ENCODE measurements at places on chromosomes 13 and 19.

GRCh38 chr13:41065078-41065477 is 3.8 kb downstream of the WBP4 start:
- DNase-seq: no peak

- DNase-seq: no peak
These were observed 1.5 kb upstream of the BCAT2 start for GRCh38 chr19:48812094-48812929.

DNA sequence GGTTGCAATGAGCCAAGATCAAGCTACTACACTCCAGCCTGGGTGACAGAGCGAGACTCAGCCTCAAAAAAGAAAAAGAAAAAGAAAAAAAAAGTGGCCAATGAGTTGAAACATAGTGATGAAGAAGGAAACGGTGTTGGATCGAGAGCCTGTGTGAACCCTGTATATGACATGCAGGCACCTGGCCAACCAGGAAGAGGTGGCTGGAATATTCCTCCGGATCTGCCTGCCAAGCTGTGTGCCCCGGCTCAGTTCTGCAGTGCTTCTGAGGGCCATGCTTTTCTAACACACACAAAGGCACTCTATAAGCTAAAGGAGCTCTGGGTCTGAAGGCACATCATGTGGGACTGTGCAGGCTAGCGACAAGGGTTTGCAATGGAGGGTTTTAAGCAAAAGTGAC is 3.7 kb upstream of the ZNF444 start:
- no peak for DNase-seq

DNA sequence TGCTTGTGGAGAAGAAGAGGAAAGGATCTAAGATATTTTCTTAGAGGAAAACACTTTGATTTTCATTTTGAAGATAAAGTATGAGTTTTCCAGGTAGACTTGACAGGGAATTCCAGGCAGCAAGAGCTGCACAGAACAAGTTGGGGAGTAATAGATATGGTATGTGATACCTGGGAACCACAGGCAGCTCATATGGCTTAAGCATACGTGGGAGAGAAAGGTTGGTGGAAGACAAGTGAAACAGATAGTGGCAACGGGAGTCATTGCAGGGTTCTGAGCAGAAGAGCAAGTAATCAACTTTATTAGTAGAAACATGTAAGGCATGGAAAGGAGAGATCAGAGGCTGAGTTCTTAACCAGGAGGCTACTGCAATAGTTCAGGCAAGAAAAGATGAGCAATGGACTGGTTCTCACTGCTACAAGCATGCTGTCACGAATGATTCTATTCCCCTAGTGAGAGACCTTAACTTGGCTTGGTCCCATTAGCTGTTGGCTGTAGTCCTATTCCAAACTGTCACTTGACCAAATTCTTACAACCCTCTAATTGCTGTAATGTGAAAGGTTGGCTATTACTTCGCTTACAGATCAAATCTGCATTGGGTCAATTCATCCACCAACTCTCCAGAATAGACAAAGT is 217.9 kb downstream of the VWA8 start:
- no peak for DNase-seq

- no peak for DNase-seq
These were observed 10.1 kb downstream of the DPY19L3 start for GRCh38 chr19:32415669-32416068.

GRCh38 chr19:33954686-33955085 is 158.0 kb downstream of the KCTD15 start:
- DNase-seq: no peak

DNA sequence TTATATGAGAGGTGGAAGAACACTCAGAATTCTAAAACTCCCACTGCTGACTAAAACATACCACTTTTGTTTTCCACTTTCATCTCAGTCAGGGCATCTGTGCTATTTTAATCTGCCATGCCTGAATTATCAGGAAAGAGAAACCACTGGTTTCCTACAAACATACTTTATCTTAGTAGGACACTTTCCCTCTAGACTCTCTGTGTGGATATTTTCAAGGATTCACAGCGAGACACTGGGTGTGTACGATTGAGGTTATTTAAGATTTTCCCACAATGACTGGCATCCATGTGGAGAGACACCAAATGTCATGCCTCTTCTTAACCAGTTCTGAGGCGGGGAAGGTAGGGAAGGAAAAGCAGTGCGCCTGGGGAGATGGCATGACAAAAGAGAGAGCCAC is 212.2 kb downstream of the ENOX1 start:
- no peak for DNase-seq

- no peak for DNase-seq
These were observed 72.9 kb upstream of the IRS2 start for GRCh38 chr13:109859216-109859835.

DNA sequence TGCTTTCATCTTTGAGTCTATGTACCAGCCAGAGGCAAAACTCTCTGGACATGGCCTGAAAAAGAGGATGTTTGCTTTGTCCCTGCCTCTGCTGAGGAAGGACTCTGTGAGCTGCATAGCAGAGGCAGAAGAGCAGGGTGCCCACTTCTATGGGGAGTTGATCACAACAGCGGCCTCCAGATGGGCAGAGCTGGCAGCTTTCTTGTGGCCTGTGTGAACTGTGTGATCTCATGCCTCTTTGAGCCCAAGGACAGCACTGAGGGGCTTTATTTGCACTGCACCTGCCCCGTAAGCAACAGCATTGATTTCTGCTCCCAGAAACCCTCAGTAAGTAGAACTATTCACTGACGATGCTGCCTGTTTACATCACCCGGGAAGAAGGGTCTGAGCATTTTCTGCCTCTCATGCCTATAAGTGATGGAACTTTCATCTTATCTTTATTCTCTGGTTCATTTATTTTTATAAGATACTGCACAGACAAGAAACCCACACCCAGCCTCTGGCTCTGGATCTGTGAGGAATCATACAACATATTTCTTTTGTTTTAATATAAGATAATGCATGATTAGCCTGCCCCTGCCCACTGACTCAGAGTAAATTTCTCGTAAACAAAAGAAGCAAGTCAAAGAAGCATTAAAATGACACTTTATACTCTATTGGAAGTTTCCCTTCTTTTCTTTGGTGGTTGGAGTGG is 244.2 kb upstream of the SOX21 start:
- no peak for DNase-seq

- DNase-seq: peak; percentile 20
These were observed 53.5 kb upstream of the TSC22D1 start for GRCh38 chr13:44629465-44630183.

DNA sequence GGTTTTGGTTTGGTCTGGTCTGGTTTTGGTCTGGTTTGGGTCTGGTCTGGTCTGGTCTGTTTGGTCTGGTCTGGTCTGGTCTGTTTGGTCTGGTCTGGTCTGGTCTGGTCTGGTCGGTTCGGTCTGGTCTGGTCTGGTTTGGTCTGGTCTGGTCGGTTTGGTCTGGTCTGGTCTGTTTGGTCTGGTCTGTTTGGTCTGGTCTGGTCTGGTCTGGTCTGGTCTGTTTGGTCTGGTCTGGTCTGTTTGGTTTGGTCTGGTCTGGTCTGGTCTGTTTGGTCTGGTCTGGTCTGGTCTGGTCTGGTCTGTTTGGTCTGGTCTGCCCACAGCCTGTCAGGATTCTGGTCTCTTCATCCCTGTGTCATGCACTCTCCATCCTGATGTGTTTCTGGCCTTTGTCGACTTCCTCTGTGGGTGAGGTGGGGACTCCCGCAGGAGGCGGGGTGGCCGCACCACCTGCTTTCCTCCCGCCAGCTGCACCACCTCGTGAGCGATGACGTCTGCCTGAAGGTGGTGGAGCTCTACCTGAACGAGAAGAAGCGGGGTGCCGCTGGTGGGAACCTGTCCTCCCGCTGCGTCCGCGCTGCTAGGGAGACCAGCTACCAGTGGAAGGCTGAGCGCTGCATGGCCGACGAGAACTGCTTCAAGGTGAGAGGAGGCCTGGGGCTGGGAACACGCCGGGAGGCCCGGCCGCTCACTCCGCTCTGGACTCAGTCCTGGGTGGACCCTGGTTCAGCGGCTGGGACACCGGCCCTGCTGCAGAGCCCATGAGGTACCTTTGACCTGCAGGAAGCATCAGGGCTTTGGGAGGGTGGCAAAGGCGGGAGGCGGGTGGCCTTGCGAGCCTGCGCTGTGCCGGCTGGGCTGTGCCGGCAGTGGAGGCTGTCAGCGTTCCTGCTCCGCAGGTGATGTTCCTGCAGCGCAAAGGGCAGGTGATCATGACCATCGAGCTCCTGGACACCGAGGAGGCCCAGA is 12.9 kb upstream of the F2RL3 start:
- DNase-seq: no peak

DNA sequence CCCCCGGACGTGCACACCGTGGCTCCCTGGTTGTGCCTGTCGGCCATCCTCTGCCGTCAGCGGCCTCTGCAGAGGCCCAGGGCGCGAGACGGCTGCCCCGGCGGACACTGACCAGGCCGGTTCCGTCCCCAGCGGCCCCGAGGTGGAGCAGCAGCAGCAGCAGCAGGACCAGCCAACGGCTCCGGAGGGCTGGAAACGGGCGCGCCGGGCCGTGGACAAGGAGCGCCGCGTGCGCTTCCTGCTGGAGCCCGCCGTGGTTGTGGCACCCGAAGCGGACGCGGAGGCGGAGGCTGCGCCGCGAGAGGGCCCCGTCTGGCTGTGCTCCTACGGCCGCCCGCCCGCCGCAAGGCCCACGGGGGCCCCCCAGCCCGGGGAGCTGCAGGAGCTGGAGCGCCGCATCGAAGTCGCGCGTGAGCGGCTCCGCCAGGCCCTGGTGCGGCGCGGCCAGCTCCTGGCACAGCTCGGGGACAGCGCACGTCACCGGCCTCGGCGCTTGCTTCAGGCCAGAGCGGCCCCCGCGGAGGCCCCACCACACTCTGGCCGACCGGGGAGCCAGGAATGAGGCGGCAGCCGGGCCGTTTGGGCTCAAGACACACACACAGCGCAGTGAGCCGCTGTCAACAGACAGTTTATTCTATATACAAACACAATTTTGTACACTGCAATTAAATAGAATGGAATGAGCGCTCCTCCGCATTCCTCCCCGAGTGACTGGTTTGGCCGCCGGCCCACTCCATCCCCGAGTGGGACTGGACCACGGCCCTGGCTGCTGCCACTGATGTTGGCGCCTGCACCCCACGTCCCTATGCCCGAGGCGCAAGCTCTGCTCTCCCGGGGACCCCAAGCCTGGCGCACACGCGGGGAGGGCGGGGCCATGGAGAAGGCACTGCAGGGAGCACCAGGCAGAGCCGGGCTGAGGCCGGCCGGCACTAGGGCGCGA is 9.1 kb downstream of the GRIN3B start:
- DNase-seq: no peak

DNA sequence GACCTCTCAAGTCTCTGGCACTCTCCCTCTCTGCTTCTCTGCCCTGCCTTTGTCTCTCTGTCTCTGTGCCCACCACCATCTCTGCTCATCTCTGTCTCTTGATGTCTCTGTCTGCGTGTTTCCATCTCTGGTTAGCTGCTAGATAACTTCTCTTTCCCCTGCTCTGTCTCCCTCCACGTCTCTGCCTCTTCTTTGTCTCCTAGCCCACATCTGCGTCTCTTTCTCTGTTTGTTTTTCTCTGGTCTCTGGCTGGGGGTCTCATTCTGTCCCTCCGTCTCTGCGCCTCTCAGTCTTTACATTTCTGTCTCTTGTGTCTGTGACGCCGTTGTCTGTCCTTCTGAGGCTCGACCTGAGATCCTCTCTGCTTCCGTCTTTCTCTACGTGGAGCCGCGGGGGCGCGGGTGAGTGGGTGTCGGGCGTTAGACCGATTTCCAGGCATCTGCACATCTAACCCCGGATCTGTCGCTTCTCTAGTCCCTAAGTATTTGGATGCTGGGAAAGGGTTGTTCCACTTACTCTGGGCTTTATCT is 386 bp downstream of the GIPR start:
- no peak for DNase-seq

DNA sequence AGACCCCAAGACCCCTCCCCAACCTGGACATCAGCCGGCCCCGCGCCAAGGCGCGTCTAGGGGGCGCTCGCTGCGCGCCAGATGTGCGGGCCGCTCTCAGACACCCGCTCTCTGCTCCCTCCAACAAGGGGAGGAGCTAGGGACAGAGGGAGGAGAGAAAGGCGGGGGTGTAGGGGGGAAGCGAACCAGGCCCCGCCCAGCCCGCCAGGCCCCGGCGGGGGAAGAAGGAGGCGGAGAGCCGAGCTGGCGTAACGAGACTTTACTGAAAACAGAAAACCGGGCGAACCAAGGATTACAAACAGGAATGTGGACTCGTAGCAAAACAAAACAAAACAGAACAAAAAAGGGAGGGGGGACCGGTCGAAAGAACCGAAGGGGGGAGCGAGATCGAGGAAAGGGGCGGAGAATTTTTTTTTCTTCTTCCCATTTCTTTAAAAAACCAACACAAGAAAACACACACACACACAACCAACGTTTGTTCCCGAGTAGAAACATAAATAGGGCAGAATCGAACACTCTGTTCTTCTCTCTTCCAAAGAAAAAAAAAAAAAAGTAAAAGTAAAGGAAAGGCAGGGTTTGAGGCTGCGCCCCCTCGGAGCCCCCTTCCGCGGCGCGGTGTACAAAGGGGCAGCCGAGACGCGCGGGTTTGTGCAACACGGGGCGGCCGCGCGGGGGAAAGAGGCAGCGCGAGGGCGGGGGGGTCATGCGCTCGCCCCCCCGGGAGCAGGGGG is 1.7 kb downstream of the JUND start:
- DNase-seq: peak; percentile 71

DNA sequence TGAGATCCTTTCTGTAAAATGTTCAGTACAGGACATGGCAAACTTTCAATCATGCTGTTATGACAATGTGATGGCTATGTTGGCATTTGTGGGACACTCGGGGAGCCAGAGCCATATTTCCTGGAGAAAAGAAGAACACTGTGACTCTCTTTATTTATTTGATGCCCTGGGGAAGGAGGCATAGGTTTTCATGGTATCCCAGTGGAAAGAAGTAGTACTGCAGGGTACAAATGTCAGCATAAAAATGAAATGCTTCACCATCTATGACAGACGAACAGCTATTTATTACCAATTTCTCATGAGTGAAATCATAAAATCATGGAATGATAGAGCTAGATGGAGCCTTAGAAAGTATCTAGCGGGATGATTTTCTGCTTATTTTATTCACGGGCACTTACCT is 217.1 kb downstream of the COL4A1 start:
- DNase-seq: no peak

DNA sequence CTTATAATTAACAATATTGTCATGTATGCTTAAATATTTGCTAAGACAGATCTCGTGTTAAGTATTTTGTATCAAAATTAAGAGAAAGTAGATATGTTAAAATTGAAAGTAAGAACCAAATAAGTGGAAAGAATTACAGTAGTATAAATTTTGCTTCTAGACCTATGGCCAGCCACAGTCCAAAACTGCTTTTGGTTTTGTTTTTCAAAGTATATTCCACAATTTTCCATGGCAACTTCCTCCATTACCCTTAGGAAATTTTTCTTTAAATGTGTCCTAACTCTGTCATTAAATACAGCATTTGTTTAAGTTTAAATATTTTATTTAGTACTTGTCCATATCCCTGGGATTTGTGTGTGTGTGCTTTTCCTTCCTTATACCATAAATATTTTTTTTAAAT is 689.0 kb downstream of the DIAPH3 start:
- no peak for DNase-seq

- DNase-seq: no peak
These were observed 110.8 kb downstream of the ESD start for GRCh38 chr13:46686171-46686570.

- DNase-seq: no peak
These were observed 215.2 kb downstream of the NBEA start for GRCh38 chr13:35157143-35157755.

Data from HS-5 (cell line).